ENCODE measurements at places on chromosomes 1 and 21.

GRCh38 chr1:168408539-168408865, 127.8 kb downstream of the TBX19 start:
- no peak for DNase-seq

- DNase-seq = no peak
Measured at GRCh38 chr1:2906085-2906484, 104.6 kb upstream of the TTC34 start.

GRCh38 chr1:214847071-214847810, 235.3 kb upstream of the KCNK2 start:
- no peak for DNase-seq

- DNase-seq = no peak
Measured at GRCh38 chr21:27805696-27806095, 838.8 kb upstream of the ADAMTS5 start.

DNA sequence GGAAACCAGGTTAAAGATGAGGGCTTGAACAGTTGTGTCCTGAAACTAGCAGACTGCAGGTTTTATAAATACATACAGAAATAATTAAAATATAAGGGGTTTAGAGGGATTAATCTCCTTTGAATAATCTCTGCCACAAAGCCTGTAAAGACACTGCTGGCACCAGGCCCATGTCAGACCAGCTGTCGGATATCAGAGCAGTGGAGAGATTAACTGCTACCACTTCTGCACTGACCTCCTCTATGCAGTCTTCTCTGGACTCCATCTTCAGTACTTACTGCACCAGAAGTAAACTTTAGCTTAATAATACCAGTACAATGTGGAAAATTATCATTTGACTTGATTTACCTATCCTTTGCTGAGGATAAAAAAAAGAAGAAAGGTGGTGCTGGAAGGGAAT, 128.6 kb downstream of the LHX4 start:
- no peak for DNase-seq

DNA sequence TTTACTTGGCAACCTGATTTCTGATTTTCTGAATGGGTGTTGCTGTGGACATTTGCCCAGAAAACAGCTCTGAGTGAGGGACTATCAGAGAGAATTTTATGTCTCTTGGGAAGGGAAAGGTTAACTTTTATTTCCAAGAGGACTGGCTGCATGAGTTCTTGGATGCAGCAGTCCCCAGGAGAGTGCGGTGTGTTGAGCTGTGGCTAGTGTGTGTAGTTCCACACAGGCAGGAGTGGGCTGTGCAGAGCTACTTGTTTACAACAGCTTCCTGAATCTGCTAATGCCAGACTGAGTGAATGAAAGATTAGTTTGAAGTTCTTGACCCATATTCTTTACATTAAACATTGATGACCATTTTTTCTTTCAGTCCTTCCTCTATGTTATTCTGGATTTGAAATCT, 41.0 kb upstream of the APOBEC4 start:
- no peak for DNase-seq

DNA sequence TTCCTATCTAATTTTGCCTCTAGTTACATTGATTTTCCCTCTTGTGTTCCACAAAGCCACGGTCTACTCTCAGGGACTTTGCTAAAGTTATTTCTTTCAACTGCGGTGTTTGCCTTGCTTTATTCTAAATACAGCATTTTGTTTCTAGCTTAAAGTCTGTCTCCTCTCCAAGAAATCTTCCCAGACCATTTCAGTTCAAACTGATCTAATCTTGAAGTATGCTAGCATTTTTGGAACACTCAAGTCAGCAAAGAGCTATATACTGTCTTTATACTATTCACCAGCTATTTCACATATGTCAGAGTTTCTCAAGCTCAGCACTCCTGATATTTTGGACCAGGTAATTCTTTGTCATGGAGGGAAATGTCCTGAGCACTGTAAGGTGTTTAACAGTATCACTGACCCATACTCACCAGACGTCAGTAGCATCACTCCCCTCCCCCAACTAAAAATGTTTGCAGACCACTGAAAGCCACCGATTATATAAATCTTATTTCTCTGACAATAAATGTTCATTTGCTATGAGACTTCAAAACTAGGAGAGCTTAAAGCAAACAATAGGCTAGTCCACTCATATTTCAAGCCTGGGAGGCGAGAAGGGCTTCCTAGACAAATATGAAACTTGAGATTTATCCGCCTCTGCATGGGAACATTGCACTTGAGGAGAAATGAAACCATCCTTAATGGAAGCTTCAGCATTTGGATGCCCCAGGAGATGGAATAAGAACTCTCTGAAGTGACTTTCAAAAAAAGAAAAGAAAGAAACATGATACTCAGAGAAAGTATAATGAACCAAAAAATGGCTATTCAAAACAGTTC, 81.1 kb downstream of the KIAA0319L start:
- no peak for DNase-seq

DNA sequence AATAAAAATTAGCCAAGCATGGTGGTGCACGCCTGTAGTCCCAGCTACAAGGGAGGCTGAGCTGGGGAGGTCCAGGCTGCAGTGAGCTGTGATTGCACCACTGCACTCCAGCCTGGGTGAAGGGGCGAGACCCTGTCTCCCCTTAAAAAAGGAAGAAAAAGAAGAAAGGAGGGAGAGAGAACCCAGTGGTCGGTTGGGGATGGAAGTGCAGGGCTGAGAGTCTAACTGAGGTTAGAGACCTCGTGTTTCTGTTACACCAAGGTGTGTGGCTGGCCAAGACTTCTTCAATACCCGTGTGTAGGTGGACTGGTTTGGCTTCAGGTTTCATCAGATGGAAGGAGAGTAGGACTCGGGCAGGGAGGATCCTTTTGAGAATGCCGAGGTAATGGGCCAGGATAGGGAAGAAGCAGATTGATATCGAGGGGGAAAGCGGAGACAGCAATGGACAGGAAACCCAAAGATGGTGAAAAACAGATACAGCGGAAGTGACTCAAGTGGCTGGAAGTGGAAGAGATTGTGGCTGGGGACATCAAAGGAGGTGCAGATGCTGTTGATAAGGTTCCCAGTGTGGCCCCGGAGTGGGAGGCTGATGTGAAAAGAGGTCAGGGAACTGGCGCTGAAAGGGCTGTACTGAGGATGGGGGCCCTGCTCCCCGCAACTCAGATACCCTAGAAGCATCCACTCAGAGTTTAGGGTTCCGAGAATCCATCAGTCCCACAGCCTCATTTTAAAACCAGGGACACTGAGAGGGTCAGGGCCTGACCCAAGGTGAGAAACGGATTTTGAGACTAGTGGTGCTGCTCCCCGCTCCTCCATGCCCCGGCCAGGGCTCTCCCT, 681 bp upstream of the UBXN10 start:
- peak; percentile 37 for DNase-seq

DNA sequence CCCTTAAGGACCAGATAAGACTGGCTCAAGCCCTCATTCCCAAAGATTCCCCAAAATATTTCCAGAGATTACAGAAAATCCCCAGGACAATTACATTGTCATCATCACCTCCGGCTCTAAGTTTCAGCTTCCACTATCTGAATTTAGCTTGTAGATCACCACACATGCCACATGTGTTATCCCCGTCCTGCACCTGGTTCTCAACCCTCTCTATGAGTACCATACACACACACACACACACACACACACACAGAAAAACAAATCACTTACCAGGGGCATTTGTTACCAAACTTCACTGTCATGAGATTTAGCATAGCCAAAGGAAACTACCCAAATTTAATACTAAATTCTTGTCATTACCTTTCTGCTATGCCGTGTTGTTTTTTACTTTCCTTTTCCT, 15.4 kb upstream of the TSPAN1 start:
- DNase-seq = no peak

- no peak for DNase-seq
Measured at GRCh38 chr1:19357299-19357986, 45.3 kb downstream of the SLC66A1 start.

GRCh38 chr21:35222021-35222420, 172.9 kb upstream of the RUNX1 start:
- no peak for DNase-seq

DNA sequence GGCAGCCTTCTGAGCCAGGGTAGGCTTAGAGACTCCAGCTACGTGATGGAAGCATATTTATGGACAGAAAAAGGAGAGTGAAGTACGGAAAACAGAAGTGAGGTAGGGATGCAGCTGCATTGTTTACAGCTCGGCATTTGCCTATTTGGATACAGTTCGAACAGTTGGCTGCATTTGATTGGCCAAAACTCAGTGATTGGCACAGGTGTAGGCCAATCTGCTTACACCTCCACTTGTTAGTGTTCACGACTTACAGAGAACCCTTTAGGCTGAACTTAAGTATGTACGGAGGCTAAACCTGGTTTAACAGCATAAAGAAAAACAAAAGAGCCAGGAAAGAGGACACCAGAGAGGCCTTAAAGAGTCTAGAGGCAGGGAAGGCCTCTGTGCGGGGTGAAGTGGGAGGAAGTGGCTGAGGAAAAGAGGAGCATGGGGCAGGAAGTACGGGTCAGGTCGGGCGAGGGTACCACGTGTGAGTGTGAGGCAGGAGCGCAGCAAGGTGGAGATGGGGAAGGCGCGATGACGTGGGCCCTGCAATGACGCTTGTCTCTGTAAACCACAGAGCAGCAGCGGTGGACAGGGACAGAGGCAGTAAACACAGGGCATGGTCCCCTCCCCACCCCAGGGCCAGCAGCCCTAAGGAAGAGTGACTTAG, 32.0 kb downstream of the RSPH1 start:
- peak; percentile 63 for DNase-seq

- DNase-seq = no peak
Measured at GRCh38 chr1:83000286-83000685, 998.6 kb downstream of the TTLL7 start.

- no peak for DNase-seq
Measured at GRCh38 chr1:64974288-64974825, 8.0 kb upstream of the JAK1 start.

- DNase-seq = no peak
Measured at GRCh38 chr1:197896301-197896700, 6.1 kb upstream of the C1orf53 start.

DNA sequence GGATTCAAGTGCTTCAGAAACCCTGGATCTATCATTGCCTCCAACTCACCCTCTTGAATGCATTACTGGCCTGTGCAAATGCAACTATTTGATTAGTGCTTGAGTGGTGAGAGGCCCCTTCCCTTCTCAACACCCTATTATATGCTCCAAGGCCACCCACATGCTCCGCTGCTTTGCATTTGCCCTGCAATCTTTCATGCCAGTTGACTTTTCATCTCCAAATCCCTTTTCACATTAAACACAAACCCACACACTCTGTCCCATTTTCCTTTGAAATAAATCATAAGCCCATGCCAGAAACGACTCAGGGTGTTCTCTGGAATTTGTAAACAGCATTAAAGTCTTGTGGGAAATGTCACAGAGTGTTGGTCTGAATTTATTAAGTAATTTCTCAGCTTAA, 78.9 kb upstream of the CTTNBP2NL start:
- no peak for DNase-seq

DNA sequence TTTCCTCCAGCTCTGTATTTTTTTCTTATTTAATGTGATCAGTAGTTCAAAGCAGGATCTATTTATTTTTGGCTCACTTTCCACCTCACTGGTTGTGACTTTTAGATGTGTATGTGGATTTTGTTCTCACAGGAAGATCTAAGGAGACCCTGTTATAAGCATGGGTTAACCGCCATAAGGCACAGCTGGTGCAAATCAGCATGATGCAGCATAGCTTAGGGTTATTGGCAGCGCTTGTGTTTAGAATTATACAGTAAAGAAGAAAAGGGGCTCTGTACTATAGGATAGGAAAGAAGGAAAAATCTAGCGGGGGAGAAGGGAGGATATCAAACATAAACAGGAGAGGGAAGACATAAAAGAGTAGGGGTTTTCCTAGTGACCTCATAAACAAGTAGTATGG, 26.9 kb upstream of the RGL1 start:
- no peak for DNase-seq

DNA sequence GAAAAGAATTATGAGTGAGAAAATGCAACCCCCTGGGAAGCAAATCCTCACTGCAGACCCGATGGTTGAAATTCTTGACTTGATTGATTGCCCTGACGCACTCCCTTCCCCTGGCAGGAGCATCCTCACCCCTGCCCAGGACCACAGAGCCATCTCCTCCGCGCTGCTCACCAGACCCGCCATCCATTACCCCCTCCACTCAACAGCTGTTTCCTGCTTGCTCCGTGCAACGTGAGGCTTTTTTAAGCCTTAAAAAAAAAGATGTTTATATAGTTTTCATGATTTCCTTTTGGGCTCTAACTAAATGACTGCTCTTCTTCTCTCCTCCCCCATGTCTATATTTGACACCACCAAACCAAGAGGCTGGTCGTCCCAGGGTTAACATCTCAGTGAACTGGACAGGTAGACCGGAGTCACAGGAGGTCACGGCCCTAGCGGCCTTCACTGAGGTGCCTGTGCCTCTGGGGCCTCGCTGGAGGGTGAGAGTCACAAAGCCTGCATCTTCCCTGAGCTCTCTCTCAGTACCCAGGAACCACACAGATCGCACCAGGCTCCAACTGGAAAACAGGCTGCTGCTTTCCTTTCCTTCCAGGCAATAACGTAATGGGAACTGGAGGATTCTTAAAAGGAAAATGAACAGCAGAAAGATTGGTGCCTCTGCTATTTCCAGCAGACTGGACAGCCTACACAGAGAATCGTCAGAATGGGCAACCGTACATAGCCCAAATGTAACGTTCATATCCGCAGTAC, 49.8 kb downstream of the ZBTB18 start:
- no peak for DNase-seq

DNA sequence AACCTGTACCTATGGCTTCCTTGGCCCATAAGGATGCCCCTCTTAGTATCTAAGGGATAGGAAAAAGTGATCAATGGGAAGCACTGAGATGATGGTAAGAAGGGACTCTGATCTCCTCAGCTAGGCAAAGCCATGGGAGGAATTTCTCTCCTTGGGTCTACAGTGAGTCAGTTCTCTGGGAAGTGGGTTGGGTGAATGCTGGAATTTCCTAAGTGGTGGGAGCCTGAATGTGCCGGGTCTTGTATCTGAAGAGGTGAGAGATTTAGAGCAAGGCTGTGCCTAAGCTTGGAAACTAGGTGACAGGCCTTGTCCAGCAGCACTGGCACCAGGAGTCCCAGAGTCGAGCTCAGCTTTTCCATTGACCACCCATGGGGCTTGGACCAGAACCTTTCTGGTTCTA, 96.3 kb upstream of the SLC2A1 start:
- no peak for DNase-seq

DNA sequence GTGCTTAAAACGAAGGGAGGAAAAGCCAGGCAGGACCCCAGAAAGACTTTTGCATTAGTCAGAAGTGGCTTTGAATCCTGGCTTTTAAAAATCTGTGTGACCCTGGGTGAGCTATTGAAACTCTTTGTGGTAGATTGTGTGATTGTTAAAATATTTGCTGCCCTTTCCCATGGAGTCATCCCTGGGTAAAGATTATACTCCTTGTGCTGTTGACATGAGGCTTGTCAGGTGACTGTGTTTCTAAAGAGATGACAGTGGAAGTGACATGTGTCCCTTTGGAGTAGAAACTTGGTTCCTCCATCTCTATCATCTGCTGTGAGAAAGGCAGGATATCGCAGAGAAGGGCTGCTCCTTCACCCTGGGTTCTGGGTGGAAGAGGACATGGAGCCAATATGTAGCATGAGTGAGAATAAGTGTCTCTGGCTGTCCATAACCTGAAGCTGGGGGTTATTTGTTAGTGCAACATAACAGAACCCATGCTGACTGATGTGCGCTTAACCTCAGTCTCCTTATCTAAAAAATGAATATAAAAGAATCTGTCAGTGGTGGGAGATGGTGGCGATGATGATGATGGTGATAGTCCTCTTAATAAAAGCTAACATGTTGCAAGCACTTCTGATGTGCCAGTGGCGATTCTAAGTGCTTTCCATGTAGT, 187.6 kb downstream of the RHOU start:
- DNase-seq = no peak
